ENCODE measurements at places on chromosomes 7 and 10.

DNA sequence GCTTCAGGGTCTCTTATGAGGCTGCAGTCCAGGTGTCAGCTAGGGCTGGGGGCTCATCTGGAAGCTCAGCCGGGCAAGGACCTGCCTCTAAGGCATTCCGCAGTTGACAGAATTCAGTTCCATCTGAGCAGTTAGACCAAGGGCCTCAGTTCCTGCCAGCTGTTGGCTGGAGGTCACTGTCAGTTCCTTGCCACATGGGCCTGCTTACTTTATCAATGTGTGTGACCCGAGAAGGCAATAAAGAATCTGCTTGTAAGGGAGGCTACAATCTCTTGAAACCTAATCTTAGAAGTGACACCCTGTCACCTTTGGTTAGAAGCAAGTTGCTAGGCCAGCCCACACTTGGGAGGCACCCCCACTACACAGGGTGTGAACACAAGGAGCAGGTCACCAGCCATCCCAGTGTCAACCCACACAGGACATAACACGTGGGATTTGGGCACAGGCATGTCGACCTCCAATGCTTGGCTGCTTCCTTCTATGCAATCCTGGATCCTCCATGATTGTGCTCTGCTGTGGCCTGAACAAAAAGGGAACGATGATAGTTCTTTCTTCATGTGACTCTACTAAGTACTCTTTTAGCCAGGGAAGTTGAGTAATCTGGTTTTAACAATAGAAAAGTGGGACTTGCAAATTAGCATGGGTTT lies 41.8 kb downstream of the MTURN start:
- DNase-seq = no peak

DNA sequence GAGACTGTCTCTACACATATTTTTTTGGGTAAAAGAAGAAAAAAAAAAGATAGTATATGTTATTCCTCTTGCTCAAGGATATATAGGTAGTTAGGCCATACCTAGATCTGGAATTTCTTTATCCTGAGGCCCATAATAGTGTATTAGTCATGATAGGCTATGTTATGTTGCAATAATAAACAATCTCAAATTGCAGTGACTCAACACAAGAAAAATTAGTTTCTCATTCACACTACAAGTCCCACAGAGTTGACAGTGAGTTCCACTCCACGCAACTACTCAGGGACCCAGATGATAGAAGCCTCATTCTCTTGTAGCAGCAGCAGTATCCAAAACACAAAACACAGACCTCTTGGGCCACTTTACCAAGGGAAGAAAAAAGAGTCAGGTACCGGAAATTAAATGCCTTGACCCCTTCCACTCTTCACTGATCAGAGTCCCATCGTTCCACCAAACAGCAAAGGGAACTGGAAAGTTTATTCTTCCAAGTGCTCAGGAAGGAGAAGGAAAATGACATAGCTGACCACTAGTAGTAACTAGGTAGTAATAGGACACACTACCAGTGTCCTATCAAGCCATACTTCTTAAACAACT lies 7.4 kb upstream of the C10orf67 start:
- DNase-seq = peak; percentile 86

DNA sequence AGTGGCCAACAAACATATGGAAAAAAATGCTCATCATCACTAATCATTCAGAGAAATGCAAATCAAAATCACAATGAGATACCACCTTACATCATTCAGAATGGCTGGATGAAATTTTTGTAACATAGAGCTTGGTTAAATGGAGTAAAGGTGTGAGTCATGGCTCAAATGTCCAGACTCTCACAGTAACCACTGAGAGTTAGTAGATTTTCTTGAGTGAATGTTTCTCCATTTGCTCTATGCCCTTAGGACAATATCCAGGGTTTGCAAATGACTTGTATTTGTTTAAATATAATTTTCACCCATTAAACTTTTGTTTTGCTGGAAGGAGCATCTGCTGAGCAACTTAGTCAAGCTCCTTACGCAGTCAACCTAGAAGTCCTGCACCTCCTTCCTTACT lies 967.2 kb downstream of the XPNPEP1 start:
- peak; percentile 54 for DNase-seq

DNA sequence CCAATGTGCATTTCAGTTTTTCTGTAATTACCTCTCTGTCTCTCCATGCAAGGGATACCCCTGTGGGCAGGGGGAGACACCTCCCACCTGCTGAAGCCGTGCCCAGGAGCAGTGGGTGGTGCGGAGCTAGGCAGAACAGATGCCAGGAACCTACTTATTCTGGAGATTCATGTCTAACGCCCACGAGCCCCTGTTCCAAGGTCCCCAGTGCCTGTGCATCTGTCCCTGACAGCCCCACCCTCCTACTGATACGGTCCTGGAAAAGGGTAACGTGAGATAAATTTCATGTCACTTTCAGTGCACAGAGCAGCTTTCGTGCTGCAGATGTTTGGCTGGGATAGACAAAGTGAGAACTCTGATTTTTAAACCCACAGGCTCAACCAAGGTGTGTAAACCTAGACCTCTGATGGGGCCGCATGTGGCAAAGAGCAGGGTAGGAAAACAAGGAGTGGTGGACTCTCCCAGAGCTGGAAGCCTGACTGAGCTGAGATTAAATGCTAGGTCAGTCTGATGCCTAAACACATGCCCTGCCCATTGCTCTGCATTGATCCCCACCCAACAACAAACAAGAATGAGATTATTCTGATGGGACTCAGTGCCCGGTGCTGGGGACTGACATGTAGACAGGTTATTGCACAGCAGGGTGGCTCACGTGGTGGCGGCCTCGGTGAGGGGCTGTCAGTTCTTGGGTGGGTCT lies 123.6 kb upstream of the GDF10 start:
- DNase-seq = no peak

DNA sequence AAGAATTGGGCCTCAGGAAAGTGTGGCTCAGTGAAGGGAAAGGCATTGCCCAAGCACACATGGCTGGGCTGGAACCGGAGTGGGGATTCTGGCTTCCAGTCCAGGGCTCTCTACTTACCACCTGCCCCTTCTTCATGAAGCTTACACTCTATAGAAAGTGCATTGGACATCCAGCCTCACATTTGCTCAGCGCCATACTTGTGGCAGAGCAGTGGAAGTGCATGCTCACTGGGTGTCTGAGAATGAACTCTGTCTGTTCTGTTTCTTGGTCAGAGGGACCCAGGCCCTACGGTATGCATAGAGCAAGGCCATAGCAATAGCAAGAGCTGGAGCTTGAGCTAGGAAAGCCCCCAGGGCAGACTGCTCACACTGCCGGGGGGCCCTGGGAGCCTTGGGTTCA lies 1253.5 kb downstream of the TYW1 start:
- no peak for DNase-seq

- peak; percentile 53 for DNase-seq
These were observed 129.2 kb downstream of the RPS24 start for GRCh38 chr10:78162853-78163252.

DNA sequence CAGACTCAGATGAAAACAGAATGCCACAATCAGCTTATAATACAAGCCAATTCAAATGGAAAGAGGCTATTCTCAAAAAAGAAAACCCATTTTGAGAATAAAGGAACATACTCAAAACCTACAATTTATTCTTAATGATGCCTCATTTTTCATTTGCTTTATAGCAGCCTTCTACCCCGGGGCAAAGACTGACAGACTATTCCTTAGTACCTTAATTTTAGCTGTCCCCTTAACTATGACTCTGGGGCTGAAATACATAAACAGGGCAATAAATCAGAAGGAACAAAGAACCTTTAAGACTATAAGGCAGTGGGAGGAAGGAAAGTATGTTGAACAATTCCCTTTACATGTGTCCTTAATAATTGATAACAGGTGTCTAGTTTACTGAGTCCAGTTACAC lies 76.8 kb downstream of the TMEM106B start:
- no peak for DNase-seq

GRCh38 chr10:73899423-73899822 lies 11.5 kb upstream of the PLAU start:
- peak; percentile 99 for DNase-seq

DNA sequence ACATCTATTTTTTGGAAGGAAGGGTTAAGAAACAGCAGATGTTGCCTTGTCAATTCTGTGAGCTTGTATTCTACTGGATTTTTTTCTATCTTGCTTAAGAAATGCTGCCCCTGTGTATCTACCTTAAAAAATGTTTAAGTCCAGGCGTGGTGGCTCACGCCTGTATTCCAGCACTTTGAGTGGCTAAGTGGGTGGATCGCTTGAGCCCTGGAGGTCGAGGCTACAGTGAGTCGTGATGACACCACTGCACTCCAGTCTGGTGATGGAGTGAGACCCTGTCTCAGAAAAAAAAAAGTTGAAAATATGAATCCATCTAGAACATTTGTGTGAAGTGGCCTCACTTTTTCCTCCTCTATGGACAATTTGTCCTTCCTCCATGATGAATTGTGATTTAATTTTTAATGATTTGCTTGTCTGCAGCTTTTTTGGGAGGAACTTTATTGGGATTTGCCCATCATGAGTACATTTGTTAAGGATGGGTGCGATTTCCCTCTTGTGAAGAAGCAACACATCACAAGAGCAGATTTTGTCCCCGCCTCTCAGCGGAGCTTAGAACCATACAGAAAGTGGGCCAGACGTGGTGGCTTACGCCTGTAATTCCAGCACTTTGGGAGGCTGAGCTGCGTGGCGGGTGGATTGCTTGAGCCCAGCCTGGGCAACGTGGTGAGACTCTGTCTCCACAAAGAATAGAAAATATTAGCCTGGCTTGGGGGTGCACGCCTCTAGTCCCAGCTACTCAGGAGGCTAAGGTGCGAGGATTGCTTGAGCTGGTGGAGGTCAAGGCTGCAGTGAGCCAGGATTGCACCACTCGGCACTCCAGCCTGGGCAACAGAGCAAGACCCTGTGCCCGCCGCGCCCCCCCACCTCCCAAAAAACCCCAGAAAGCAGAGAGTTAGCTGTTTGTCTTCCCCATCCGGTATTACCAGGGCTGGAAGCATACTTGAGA lies 57.7 kb downstream of the DNAJB6 start:
- peak; percentile 72 for DNase-seq

- no peak for DNase-seq
These were observed 14.3 kb downstream of the LRRN3 start for GRCh38 chr7:111105269-111105668.

DNA sequence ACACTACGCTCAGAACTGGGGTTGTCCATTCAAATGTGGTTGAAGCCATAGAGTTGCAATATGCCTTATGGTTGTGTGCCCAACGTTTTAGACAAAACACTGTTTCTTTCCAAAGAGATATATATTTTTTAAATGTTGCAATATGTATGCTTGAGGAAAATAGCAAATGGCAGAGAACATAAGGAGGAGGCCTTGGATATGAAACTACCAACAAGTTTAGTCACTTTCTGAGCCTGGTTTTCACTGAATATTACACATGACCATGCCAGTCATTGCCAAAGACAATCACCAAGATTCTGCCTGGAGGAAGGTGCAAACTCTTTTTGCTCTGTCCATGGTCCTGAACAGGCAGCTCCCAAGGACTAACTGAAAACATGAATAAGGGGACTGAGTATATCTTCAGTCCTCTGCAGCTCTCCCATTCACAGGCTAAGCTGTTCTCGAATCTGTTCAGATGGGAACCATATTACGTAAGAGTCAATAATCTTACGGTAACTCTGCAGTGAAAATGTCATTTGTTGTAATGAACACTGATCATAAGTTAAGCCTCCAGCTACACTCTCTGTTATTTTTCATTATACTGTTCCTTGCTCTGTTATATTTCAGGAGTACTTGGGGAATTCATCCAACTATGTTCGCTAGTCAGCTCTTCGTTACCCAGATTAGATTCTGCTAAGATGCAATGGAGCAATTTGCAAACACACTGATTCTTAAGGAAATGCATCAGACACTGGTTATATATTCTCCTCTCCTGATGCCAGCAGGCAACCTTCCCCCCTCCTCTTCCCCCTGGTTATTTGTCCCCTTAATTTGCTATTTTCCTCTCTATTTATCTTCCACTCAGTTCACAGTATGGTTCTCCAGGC lies 90.7 kb upstream of the C1QL3 start:
- peak; percentile 56 for DNase-seq

GRCh38 chr10:119782981-119783664 lies 57.3 kb downstream of the INPP5F start:
- DNase-seq = no peak

GRCh38 chr10:8042721-8043568 lies 11.5 kb upstream of the GATA3 start:
- DNase-seq = no peak

- DNase-seq = no peak
These were observed 4.8 kb downstream of the ADCK2 start for GRCh38 chr7:140677496-140677895.

- DNase-seq = no peak
These were observed 75.6 kb downstream of the ADCY1 start for GRCh38 chr7:45649560-45650346.

GRCh38 chr10:106913348-106913747 lies 251.2 kb downstream of the SORCS1 start:
- no peak for DNase-seq

GRCh38 chr10:34567659-34568253 lies 247.3 kb downstream of the PARD3 start:
- no peak for DNase-seq

DNA sequence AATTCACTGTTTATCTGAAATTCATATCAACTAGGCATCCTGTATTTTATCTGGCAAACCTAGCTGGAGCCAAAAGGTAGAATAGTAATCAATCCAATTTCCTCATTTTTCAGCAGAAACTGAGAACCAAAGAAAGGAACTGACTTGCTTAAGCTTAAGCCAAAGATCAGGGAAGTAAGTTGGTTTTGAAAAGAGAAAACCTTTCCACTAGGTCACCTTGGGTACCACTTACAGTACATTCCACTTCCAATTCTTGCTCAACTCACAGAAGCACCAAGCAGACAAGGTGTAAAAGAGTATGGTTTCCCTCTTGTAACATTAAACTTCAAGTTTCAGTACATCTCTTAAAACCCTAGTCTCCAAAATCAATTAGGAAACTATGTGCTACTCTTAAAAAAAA lies 79.6 kb downstream of the ZFAND4 start:
- DNase-seq = no peak

- DNase-seq = no peak
These were observed 176.6 kb downstream of the SEMA3D start for GRCh38 chr7:85010306-85010705.

GRCh38 chr7:81081616-81082015 lies 162.8 kb upstream of the SEMA3C start:
- no peak for DNase-seq

- DNase-seq = no peak
These were observed 26.9 kb downstream of the TWIST1 start for GRCh38 chr7:19090526-19090925.

DNA sequence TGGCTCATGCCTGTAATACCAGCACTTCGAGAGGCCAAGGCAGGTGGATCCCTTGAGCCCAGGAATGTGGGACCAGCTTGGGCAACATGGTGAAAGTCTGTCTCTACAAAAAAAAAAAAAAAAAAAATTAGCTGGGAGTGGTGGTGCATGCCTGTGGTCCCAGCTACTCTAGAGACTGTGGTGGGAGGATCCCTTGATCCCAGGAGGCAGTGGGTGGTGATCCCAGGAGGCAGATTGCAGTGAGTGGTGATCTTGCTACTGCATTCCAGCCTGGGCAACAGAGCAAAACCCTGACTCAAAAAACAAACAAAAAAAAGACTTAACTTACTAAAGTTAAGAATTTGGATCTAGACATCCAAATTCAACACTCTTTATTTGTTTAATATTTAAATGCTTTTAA lies 10.2 kb upstream of the ADO start:
- DNase-seq = no peak

GRCh38 chr7:36468370-36469101 lies 78.9 kb downstream of the ANLN start:
- no peak for DNase-seq
